ENCODE measurements at places on chromosomes 4 and X. TPM values are rescaled to one million over a fixed set of nuclear protein-coding genes. Genes with fewer than 3 reads are reported as not detected.

The SMIM10L2A gene
- 2.0 TPM for total RNA-seq

The MTCP1 gene
- total RNA-seq, result 16.8 TPM

The WAS gene
- total RNA-seq, result 25.3 TPM

DNA sequence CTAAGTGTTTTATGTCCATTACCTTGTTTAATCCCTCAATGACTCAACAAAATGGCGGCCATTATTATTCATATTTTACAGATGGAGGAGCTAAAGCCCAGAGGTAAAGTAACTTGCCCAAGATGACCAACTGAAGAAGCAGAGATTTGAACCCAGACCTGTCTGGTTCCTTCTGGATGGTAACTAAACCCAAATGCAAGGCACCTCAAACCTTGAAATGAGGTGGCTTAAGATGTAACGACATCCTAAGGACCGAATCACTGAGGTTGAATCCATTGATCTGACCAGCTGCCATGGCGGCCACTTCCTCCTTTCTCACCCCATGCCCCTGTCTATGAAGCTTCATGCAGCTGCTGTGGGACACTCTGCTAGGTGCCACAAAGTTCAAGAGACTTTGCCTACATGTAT is 932 bp downstream of the TLR10 start:
- DNase-seq, result no peak

GRCh38 chrX:149504226-149504914 is 736 bp downstream of the IDS start:
- DNase-seq, result peak; percentile 66

GRCh38 chrX:146054311-146054710 is 236.7 kb downstream of the SLITRK2 start:
- DNase-seq, result no peak

DNA sequence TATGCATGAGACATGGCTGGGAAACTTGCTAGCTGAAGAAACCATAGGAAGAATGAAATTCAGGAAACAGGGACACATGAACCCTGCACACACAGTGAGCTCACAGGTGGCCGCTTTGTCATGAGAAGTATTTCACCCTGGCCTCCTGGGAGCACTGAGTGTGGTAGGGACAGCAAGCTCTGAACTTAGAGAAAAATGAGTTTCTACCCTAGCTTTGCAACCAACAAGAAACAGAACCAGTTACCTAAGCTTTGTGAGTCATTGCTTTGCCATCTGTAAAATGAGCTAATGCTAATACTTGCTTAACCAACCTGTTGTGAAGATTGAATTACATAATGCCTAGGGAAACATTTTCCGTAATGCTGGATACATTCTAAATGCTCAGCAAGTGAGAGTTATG is 206.6 kb upstream of the HS3ST1 start:
- no peak for DNase-seq

DNA sequence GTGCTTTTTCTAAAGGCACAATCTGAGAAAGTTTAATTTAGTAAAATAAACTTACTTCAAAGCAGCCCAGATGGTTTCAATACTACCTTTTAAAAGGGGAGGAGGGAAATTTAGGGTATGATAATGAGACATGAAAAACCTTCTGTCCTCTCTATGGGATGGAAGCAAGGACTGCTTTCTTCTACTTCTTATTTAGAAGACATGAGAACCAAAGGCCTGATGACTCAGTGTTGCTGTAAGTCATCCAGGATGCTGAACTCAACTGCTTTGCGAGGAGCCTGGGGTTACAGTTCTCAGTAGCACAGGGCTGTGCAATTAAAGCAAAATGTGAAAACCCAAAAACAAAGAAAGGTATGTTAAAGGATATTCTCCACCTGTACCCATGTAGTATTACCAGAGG is 140.8 kb upstream of the EDNRA start:
- DNase-seq, result no peak

DNA sequence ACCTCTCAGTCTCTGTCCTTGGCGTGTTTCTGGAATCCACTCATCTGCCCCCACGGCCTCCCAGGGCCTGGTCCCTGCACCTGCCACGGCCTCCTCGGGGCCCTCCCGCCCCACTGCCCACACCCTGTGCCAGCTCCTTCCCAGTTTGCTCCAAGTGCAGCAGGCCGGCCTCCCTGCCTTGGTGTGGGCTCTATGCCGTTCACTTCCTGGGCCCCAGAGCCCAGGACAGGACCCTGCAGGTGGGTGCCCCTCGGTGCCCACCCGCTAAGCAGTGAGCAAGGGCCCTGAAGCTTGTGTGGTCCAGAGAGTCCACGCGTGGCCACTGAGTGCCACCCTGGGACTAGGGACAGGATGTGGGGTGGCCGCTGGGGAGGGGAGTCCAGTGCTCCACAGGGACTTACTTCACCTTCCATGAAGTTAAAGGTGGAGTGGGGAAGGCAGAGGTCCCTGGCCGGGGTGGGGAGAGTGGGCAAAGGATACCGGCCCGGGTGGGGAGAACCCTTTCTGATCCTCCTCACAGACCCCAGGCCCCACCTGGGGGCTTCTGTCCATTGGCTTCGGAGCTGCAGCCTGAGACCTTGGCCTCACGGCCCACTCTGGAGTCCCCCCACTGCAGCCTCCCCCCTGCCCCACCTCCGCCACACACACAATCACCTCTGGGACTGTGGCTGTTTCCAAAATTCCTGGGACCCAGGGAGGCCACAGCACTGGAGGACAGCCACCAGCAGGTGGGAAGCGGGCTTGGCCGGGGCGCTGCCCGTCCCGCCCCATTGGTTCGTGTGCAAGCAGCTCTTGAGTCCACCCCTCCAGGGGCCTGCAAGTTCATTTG is 60.0 kb upstream of the NKX1-1 start:
- DNase-seq, result peak; percentile 47

GRCh38 chrX:71514367-71515037 is 18.4 kb upstream of the OGT start:
- no peak for DNase-seq

DNA sequence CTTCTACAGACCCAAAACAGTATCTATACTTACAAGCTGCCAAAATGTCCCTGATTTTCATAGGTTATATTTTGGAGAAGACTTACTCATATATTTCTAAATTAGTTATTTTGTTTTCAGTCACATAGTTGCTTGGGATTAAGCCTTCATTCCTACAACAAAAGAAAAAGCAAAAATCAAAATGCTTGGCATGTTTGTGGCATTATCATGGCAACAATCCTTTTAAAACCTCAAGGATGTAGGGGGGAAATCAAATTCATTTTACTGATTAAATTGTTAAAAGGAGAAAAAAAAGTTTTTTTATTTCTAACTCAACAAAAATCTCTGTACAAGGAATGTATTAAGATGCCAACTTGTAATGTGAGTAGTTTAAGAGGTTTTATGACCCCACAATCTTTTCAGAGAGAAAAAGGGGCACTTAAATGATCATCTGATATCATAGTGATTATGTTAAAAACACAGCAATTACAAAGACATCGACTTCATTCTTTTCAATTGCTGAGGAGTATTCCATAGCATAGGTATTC is 23.5 kb downstream of the TXK start:
- no peak for DNase-seq

Measured in upper lobe of right lung (tissue), 1 donor.